CD8-positive, alpha-beta memory T cell (primary cell): ENCODE measurements at places on chromosomes 7 and 10.

DNA sequence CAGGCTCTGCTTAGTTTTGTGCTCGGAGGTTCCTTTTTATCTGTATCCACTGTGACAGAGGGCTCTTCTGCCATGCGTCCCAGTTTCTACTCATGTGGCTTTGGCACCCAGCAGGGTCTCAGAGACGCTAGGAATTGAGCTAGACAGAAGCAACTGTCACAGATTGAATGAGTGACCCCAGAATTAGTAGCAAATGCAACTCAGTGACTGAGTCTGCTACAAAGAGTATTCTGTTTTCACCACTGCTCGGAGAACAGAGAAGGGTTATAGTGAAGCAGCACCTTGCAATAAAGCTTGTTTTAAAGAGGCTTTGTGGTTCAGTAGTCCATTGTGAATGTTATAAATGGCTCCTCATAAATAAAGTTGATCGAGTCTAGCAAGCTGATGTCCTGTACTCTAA is 113.2 kb downstream of the DNAH11 start:
- DNase-seq, result no peak
- no peaks in the 10 kb centered on the region for H3K36me3 ChIP-seq
- no peak overlapping the region for H3K27ac ChIP-seq
- H3K27me3 ChIP-seq, result no peaks in the 10 kb centered on the region

GRCh38 chr10:77877441-77878344 is 48.9 kb downstream of the DLG5 start:
- no peak overlapping the region for H3K4me3 ChIP-seq
- no peak overlapping the region for H3K27ac ChIP-seq
- H3K27me3 ChIP-seq, result no peaks in the 10 kb centered on the region
- peaks cover 32% of the 10 kb centered on the region for H3K4me1 ChIP-seq

- DNase-seq, result no peak
- H3K4me3 ChIP-seq, result no peak overlapping the region
- H3K27me3 ChIP-seq, result no peaks in the 10 kb centered on the region
- H3K27ac ChIP-seq, result no peak overlapping the region
- no peaks in the 10 kb centered on the region for H3K4me1 ChIP-seq
- H3K36me3 ChIP-seq, result no peaks in the 10 kb centered on the region
Observed at GRCh38 chr7:154628556-154628955, 374.4 kb downstream of the PAXIP1 start.

GRCh38 chr10:91785830-91786229 is 12.4 kb upstream of the TNKS2 start:
- no peak overlapping the region for H3K4me3 ChIP-seq
- no peaks in the 10 kb centered on the region for H3K27me3 ChIP-seq
- DNase-seq, result no peak

- no peaks in the 10 kb centered on the region for H3K36me3 ChIP-seq
- H3K4me3 ChIP-seq, result no peak overlapping the region
- H3K4me1 ChIP-seq, result no peaks in the 10 kb centered on the region
- no peak overlapping the region for H3K27ac ChIP-seq
- H3K27me3 ChIP-seq, result no peaks in the 10 kb centered on the region
- no peak for DNase-seq
Observed at GRCh38 chr10:59595593-59595992, 114.1 kb downstream of the SLC16A9 start.

GRCh38 chr10:125093199-125093973 is 67.0 kb downstream of the CTBP2 start:
- H3K4me3 ChIP-seq, result no peak overlapping the region
- no peak overlapping the region for H3K27ac ChIP-seq
- no peaks in the 10 kb centered on the region for H3K36me3 ChIP-seq
